ENCODE measurements at places on chromosomes 13 and 19. TPM values are rescaled to one million over a fixed set of nuclear protein-coding genes. Genes with fewer than 3 reads are reported as not detected.

SSC5D gene
- under 0.01 TPM for total RNA-seq

BTBD2 gene
- total RNA-seq = 29.8 TPM

IL17D gene
- 1.5 TPM for total RNA-seq

PRTN3 gene
- not detected for total RNA-seq

PCDH20 gene
- not detected for total RNA-seq

ZNF429 gene
- 1.4 TPM for total RNA-seq

CGB2 gene
- total RNA-seq = not detected

CPAMD8 gene
- 1.8 TPM for total RNA-seq

ARL11 gene
- 0.26 TPM for total RNA-seq

CNN1 gene
- total RNA-seq = under 0.01 TPM

ADGRE2 gene
- under 0.01 TPM for total RNA-seq

SIGLEC6 gene
- not detected for total RNA-seq

CFAP97D2 gene
- not detected for total RNA-seq

REEP6 gene
- 0.26 TPM for total RNA-seq

KIR2DL1 gene
- not detected for total RNA-seq

ZNF224 gene
- 28.3 TPM for total RNA-seq
